Stimulated activated CD4-positive, alpha-beta T cell treated with anti-CD3 and anti-CD28 coated beads, Interleukin-15, amount 100 ng/mL, for 48 hours (primary cell): ENCODE measurements at places on chromosomes 6 and 20.

DNA sequence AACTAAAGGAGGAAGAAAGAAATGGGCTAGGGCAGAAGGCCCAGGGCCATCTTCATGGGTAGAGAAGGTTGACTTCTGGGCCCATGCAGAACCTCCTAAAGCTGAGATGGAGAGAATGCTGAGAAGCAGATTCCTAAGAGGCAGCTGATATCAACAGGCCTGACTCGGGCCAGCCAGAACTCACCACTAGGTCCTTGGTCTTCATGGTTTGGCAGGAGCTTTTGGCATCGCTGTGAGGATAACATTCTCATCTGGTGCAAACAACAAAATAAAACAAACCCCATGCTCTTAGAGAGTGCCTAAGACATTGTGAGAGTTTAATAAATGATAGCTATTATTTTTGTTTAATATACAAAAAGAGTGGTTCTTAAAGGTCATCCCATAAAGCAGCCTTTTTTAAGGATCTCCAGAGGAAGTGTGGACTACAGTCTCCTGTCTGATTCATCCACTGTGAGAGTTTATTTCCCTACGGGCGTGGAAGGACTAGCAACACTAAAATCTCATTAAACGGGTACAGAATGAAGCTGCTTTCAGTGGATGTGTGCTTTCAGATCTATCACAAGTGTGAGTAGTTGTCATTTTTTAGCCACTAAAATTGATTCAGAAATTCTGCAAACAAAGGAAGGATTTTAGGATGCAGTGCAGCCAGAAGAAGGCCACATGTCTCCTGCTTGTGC lies 160.0 kb downstream of the PLCB4 start:
- DNase-seq = no peak

DNA sequence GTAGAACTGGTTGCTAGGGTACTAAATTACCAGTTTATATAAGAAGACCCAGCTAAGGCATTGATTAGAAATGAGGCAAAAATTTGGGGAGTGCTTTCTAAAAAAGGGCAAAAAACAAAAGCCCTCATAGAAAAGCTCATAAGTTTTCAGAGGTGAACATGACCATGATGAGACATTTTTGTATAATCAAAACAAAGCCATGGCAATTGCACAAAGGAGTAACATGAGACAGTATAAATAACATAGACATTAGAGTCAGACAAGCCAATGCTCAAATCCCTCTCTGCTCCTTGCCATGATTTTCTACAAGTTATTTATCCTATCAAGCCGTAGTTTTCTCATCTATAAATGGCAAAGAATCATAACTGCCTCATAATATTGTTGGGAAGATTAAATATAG lies 112.2 kb upstream of the ADTRP start:
- DNase-seq = no peak

- no peak for DNase-seq
Observed at GRCh38 chr20:60362531-60362930, 404.3 kb downstream of the CDH26 start.

GRCh38 chr6:135149376-135149775 lies 31.7 kb upstream of the MYB start:
- no peak for DNase-seq

- DNase-seq = no peak
Observed at GRCh38 chr6:151399679-151400078, 8.3 kb upstream of the ZBTB2 start.

DNA sequence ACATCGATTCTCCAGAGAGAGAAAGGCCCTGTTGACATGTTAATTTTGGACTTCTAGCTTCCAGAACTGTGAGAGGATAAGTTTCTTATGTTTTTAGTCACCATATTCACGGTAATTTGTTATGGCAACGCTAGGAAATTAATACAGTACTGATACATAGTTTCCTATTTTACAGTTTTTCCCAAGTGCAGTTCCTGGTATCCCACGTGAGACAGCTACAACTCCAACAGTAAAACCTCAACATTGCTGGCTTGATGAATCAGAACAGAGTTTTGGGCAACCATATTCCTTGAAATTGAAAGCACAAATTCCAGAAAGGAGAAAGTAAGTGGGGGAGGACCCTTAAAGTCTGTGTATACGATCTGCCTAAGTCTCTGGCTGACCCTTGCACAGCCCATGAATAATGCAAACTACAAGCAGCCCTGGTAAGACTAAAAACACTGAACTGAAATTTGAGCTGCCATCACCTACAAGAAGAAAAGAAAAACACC lies 505.1 kb upstream of the NRSN1 start:
- no peak for DNase-seq

- DNase-seq = no peak
Observed at GRCh38 chr6:89830170-89830809, 610 bp downstream of the CASP8AP2 start.

DNA sequence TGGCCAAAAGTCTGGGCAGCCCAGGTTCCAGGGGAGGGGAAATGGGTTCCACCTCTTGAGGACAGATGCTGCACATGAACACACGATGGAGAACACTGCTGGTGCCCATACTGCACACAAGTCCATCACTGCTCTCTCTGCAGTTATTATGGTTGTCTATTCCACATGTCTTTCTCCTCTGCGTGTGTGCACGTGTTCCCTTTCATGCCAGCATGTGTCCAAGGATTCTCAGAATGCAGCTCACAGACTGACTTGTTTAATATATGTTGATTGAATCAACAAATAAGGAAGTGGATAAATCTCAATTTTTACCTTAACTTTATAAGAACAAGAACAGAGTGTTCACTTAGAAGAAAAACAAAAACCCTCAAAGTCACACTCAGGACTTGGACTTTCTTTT lies 158.9 kb downstream of the FNDC1 start:
- no peak for DNase-seq

DNA sequence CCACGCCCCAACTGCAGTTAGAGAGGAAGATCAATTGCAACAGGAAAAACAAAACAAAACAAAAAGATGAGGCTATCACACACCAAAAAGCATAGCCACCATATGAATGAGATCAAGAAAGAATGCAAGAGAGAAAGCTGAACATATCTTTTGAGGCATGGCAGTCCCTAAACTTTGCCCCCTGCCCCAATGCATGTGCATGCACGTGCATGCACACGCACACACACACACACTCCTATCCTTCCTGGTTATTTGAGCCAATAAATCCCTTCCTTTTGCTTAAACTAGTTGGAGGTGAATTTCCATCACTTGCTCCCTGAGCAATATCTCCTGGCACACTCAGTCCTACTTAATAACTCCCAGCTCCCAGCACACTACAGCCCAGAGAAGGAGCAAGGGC lies 48.6 kb upstream of the FOXP4 start:
- DNase-seq = no peak

DNA sequence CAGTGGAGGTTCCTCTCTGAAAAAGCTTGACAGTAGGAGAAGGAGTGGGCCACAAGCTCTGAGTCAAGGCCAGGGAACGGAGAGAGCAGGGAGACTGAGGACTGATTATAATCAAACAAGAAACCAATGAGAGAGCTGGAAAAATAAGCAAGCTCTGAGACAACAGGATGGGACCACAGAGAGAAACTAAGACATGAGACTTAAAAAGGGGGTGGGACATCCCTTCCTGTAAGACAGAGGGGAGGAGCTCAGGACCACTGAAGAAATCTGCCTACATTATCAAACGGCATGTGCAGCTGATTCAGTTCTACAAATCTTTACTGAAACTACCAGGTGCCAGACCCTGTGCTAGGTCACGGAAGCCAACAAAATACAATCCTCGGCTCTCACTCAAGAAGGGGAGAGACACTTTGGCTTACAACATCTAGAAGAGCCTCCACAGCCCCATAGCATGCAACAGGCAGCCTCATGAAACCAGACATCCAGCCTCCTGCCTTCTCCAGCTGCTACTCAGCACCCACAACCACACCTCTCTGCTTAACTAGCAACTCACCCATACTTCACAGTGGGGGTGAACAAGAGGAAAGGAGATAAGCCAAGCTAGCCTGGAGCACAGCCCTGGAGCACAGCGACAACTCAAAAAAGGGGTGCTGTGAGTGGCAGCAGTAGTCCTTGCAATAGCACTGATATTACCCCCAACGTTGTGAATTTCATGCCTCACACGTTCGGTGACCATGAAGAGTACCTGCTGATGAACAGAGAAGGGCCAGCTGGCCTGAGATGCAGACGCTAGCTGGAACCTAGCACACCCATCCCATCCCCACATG lies 39.1 kb upstream of the ANKRD60 start:
- no peak for DNase-seq

DNA sequence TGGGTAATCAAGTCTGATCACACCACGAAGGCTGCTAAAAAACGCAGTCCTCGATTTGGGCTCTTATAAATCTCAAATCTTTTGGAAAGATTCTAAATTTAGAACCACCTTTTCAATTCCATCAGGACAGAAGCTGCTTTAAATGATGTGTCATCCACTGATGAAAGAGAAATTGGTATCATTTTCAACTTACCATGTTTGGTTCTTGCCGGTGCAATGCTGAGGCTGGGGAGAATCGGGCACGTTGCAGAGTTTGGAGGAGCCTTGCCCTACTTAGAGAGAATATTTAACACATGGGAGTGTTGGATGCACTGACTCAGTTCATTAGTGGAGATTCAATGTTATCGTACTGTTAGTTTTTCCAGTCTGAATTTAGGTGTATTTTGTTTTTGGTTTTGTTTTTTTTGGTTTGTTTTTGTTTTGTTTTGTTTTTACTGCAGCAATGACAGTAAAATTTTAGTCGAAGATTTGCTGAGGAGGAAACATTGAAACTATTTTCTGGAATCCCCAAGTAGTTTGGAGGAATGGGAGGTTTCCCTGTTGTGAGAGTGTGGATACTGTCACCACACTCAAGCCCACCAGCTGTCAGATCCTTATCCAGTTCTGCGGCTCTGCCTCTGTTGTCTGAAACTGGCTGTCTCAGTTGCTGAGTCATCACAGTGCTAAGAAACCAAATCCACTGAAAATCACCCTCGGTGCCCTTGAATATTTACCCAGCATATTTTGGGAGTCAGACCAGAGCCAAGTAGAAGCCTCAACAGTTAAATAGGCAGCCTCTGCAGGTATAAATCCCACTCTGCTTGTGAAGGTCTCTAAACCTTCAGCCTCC lies 497.0 kb downstream of the BTBD3 start:
- no peak for DNase-seq

DNA sequence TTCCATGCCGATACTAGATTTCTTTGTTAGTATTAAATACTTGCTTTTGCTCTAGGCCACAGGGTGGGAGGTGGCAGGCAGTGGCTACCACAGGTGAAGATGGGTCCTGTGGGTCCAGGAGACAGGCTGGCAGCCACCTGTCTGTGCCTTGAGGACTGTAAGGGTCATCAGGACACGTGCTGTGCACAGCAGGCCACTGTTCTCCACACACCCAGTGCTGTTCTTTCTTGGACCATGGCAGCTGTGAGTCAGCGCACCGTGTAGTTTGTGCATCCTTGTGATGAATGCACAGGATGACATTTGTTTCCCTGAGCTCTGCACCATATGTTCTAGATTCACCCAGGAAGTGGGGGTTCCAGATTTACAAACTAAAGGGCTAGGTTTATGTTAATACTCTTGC lies 317.0 kb downstream of the ZFAND3 start:
- no peak for DNase-seq

GRCh38 chr6:69790629-69791028 lies 6.2 kb downstream of the LMBRD1 start:
- DNase-seq = no peak

- no peak for DNase-seq
Observed at GRCh38 chr6:57021086-57021720, 25.3 kb upstream of the KIAA1586 start.

- no peak for DNase-seq
Observed at GRCh38 chr20:38001981-38002380, 31.3 kb downstream of the TTI1 start.

DNA sequence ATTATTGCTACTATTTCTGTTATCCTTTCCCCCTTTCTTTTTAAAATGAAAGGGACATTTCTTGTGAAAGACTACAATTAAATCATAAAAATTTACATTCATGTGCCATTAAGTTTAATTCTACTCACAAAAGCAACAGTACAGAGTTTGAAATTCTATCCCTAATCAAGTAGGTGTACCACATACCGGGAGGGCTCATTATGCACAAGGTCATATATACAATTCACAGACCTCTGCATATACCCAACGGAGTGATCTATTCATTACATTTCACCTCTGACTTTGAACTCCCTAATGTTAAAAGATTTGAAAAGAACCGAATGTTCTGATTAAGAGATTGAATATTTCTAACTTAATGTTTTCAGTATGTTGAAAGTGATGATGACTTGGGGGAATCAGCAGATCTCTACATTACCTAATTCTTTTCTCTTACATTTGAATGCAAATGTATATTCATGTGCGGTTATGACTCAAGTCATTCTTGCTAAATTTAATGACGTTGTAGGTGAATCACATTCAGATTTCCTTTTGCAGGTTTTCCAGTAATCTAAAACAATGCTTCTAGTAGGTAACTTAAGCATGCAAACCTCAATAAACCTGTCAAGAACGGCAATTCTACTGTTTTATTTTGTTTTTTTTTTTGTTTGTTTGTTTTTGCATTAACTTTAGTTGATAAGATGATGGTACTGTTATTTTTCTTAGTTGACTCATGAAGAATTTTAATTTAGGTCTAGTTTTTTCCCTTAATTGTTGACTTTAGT lies 7.3 kb downstream of the EYA4 start:
- no peak for DNase-seq

DNA sequence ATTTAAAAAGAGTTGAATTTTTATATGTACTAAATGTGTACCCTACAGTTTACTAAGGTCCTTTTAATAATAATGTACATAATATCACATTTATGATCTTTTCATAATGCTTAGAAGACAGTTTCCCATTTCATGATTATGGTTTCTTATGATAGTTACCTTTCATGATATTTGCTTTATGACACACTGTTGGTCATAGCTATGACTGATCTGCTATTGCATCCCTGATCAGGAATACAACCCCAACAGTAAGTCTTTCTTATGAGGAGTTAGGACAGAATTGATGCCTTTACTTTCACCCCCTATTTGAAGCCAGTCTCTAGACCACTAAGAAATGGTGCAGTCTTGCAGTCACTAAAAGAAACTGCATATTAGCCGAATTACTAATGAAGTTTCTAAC lies 31.0 kb downstream of the LCA5 start:
- DNase-seq = no peak

DNA sequence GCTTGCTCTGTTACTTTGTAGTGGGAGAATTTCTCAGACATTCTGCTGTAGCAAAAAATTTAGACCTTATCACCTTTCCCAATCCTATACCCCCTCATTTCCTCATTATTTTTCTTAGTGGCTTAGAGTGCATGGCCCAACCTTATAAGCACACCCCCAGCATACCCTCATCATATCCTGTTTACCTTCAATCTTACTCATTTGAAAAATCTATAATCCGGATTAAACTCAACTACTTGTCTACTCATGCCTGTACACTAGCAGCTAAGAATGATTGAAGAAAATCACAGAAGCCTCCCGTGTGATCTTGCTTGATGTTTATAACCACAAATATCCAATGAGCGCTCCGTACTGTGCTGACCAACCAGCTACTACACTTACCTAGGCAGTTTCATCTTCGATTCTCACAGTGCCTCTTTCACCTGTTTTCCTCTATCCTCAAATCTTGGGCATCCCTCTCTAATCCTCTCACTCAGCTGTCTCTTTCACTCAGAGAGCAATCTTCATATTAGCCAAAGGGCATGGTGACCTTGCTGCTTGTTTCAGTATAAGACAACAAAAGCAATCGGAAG lies 36.6 kb downstream of the AIG1 start:
- DNase-seq = no peak
